AG08396 (cell line): ENCODE measurements at places on chromosomes 2 and 18.

GRCh38 chr2:41719756-41720155, 328.1 kb upstream of the PKDCC start:
- no peak for DNase-seq

DNA sequence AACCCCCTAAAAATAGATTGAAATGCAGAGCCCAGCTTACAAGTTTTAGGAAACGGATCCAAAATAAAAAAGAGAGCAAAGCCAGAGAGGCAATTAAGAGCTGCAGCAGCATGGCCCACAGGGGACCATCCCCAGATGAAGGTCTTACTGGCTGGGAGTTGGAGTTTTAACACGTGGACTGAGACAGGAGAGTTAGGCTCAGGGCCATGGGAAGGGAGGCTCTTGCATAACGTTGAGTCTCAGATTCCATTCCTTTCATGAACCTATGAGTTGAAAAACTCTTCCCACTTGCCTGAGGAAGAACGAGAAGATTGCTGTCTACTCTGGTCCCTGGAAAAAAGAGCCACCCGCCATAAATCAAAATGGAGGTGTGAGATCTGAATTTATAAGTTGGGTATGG, 101.8 kb upstream of the NDUFV2 start:
- DNase-seq, result no peak

- no peak for DNase-seq
These were observed 157.4 kb downstream of the GPD2 start for GRCh38 chr2:156593594-156593921.

GRCh38 chr2:42794271-42795046, 2.1 kb upstream of the HAAO start:
- DNase-seq, result peak; percentile 59

- DNase-seq, result no peak
These were observed 205.9 kb downstream of the BABAM2 start for GRCh38 chr2:28096421-28096820.

DNA sequence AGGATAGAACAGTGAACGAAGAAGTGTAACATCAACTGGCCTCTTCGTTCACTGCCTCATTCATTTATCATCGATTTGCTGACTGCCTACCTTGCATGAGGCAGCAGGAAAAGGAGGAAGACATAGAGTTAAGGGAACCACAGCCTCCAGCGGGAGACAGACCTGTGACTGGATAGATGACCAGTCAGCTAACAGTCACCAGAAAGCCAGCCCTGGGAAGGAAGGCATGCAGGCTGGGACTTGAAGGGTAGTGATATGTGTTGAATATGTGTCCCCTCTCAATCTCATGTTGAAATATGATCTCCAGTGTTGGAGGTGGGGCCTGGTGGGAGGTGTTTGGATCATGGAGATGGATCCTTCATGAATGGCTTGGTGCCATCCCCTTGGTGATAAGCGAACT, 58.3 kb downstream of the CTIF start:
- DNase-seq, result no peak

DNA sequence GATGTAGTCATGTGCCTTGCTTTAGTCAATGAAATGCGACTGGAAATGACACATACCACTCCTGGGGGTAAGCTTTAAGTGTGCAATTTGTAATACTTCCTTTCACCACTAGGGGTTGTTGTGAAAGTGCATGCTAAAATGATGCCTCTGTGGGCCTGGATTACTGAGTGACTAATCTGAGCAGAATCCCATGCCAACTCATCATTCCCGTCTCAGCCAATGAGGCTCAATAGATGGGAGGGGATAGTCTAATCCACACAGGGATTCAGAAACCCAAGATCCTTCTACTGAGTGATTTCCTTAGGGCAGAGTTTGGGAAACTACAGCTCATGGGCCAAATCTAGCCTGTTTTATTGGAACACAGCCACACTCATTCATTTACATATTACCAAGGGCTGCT, 54.0 kb downstream of the HRH4 start:
- DNase-seq, result peak; percentile 45

DNA sequence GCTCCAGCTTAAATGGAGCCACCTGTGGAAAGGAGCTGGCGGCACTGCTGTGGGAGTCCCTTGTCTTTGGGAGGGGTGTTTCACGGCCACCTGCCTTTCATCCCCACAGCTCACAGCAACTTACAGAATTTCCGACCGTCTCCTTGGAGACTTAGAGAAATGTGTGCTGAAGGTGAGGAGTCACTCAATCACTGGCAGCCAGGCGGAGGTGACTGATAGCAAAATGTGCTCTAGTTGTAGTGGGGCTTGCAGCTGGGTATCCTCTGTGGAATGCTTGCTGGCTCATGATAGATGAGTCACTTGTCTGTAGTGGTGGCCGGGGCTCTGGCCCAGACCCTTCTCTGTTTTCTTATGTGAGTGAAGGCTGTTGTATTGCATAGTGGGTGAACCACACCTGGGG, 110.7 kb downstream of the SH3RF3 start:
- DNase-seq, result no peak

- DNase-seq, result no peak
These were observed 558 bp downstream of the DNAJC10 start for GRCh38 chr2:182716650-182716979.

GRCh38 chr2:10331027-10331701, 28.5 kb downstream of the HPCAL1 start:
- DNase-seq, result no peak

DNA sequence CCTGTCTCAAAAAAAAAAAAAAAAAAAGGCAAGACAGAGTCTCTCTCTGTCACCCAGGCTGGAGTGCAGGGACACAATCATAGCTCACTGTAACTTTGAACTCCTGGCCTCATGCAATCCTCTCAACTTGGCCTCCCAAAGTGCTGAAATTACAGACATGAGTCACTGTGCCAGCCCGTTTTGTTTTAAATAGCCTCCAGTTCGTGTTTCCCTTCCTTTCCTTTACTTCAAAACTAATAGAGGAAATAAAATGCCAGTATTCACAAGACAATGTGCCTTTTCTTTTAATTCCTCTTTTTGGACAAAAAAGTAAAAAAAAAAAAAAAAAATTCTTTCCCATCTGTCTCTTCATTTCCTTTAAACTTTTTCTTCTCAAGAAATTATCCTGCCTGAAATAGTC, 54.5 kb upstream of the ACMSD start:
- DNase-seq, result no peak

DNA sequence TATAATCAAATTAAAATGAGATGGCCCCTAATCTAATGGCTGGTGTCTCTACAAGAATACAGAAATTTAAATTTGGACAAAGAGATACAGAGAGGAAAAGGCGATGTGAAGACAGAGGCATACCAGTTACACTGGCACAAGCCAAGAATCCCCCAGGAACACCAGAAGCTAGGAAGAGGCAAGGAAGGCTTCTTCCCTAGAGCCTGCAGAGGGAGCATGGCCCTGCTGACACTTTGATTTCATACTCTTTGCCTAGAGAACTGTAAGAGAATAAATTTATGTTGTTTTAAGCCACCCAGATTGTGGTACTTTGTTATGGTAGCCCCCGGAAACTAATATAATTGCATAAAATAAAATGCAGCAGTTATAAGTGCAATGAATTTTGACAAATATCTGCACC, 671.4 kb downstream of the MBD2 start:
- no peak for DNase-seq

DNA sequence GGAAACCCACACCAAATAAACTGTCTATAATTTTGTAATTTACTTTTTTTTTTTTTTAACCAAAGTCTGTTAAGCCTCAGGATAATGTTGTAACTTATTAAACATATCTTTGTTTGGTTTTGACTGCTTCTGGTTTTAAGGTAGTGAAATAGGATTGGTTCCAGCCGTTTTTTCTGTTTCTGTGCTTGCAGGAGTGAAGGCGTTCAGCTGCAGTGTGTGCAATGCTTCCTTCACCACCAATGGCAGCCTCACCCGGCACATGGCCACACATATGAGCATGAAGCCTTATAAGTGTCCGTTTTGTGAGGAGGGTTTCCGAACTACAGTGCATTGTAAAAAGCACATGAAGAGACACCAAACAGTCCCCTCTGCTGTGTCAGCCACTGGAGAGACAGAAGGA, 93.1 kb downstream of the ZNF236 start:
- DNase-seq, result no peak

DNA sequence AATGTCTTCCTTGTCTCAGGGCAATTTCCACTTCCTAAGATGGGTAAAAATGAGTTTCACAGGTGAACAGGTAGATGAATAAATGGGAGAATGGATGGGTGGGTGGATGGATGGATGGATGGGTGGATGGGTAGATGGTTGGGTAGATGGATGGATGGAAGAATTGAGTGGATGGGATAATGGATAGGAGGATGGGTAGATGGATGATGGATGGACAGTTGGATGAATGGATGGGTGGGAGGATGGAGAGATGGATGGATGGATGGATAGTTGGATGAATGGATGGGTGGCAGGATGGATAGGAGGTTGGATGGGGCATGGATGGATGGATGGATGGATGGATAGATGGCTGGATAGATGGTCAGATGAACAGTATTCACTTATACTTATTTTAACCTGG, 90.9 kb downstream of the LRRC30 start:
- no peak for DNase-seq

DNA sequence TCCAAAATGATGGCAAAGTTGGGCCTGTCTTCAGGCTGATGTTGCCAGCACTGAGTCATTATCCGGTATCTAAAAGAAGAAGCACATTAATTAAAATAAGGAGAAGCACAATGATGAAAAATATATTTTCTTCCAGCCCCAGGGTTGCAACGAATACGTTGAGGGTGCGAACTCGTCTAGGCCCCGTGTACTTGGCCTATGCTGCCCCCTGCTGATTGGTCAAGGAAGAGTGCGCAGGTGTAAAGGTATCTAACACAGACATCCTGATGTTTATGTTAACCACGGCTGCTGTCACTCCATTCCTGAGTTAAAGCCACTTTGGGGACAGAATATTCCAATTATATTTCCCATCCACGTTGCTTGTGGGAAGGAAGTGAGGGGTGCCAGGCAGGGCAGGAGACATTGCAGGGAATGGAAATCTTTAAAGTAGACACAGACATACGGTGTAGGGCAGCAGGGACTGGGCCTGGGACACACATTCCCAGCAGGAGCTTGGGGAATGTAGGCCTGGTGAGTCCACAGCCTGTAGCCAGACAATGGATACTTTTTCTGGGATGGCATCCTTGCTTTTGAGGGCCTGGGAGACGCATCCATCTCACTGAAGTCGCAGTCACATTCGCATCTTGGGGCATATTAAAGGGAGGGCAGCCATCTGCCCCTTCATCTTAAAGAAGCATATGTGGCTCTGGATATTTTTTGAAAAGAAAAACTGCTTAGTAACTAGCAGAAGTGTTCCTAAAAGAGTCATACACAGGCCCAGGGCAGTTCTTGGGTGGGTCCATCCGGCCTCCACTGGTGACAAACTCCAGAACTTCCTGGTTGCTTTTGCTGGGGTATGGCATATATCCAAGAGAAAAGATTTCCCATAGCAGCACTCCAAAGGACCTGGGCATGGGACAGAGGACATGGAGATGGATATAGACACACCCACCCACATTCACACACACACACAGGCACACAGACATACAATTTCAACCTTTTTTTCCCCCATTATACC, 81.9 kb downstream of the CLIP4 start:
- DNase-seq, result peak; percentile 60

GRCh38 chr2:73177645-73178255, 24.6 kb upstream of the NOTO start:
- DNase-seq, result no peak

DNA sequence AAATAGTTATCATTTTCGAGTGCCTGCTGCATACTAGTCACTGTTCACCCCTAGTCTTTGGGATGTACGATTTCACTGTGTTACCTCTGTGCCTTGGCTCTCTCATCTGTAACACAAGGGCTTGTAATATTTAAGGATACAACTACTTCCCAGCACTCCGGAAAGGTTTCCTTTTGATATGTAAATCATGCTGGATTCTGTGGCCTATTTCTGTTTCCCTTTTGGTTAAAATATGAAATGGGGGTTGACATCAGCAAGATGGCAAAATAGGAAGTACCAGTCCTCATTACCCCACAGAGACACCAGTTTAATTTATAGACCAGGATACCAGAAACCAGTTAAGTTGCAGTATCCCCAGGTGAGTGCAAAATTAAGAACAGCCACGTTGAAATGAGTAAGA, 23.5 kb downstream of the PSMG2 start:
- no peak for DNase-seq

- no peak for DNase-seq
These were observed 28.0 kb downstream of the ADI1 start for GRCh38 chr2:3491306-3491705.

- DNase-seq, result no peak
These were observed 10.7 kb downstream of the NAB1 start for GRCh38 chr2:190659553-190659952.

DNA sequence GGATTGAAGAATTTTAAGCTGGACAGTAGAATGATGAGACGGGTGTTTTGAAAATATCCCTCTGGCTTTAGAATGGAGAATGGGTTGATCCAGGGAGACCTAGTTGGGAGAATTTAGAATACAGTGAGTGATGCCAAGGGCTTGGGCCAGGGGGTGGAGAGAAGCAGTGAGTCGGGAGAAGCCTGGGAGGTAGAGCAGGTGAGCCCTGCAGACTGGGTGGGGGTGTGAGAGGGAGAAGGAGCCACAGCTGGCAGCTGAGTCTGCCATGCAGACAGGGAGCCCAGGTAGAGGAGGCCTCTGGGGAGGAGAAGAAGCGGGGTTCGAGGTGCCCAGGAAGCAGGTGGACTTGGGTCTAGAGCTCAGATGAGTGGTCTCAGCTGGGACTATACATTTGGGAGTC, 18.2 kb downstream of the CREG2 start:
- DNase-seq, result no peak

DNA sequence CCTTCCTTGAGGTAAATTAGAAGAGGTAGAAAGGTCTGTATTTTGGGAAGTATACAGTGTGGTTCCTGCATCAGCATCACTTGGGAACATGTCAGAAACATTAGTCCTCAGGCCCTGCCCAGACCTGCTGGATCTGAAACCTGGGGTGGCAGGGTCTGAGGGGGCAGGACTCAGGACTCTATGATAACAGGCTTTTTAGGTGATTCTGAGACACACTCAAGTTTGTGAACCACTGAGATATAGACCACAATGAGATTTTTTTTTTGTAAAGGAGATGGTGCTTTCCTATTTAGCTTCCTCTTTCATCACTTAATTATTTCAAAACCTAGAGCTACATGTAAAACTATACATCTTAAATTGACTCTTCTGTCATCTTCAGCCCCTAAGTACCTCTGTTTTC, 262.7 kb upstream of the SPOPL start:
- DNase-seq, result no peak

DNA sequence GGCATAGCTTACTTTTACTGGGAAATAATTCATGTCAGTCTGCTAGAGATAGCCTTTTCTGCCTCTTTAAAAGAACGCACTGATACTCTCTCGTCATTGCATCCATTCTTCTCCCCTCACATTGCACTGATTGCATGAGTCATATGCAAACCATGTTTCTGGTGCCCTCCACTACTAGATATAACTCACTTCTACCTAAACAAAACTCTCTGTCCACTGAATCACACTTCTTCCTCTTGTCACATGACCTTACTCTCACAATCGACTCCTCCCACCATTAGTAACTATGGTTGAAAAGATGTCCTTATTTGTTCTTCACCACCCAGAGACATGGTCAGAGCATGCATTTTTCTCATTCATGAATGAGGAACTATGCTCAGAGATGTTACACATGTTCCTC, 158.0 kb downstream of the CSRNP3 start:
- DNase-seq, result no peak

GRCh38 chr2:165082479-165082878, 121.4 kb downstream of the SCN3A start:
- no peak for DNase-seq

- DNase-seq, result no peak
These were observed 48.1 kb downstream of the AQP12A start for GRCh38 chr2:240739797-240740196.

GRCh38 chr2:239673641-239674040, 272.8 kb upstream of the HDAC4 start:
- DNase-seq, result no peak

GRCh38 chr2:205166745-205167144, 515.6 kb upstream of the NRP2 start:
- no peak for DNase-seq
